NT2/D1 (cell line): ENCODE measurements at places on chromosomes 2 and 18.

GRCh38 chr2:52289741-52290140, 1257.8 kb upstream of the NRXN1 start:
- no peak for DNase-seq

DNA sequence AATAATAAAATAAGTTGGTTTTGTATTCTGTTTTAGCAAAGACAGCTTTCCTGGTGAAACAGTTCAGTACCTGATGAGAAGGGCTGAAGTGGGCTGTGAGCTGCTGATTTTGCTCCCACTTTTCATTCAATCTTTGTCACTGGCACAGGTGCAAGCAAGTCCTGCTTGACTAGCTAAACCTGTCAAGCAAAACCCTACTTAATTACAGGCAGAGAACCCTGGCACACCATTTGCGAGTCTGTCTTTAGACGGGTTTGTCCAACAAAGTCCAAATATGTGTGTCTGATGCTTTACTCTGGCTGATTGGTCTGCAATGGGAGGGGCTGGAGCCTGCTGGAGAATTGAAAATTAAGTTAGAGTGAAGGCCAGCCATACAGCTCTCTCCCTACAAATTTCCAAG, 267.2 kb downstream of the EPHA4 start:
- no peak for DNase-seq

DNA sequence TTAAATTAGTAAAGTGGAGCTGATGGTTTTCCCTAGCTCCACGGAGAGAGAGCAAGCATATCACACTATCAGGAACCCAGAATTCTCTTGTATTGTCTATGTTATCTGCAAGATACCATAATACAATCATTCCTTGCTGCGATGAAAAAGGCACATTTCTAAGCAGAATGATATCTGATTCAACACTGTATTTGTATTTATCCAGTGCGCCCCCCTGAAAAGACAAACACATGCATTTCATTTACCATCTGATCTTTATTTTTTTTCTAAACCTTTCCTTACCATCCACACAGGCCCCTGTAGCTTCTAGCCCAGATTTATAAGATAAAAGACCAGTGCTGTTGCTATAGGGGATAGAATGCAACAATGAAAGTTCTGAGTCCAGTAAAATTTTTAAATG, 420.6 kb downstream of the TDRD15 start:
- DNase-seq, result no peak

DNA sequence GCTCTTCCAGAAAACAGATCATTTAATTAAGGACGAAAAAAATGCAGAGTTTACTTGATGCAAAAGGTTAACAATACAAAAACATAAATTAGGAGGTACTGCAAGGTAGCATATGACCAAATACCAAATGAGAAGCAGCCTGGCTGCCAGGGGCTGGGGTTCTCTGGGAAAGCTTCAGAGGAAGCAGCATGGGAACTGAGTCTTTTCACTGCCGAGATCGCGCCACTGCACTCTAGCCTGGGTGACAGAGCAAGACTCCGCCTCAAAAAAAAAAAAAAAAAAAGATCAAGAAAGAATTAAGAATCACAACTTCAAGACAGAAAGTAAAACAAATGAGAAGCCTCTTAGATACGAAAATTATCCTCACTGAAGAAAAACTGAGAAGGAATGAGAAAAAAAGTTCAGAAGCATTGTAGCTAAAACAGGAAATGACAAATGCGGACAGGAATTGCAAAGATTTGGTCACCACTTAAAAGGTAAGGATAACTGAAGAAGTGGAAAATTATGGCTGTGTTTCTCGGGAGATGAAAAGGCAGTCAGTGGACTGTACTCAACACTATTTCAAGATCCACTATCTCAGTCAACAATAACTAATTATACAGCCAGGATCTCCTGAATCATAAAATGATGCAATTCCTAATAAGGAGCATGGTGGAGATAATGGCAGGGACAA, 4.3 kb downstream of the SEPTIN10 start:
- DNase-seq, result no peak

GRCh38 chr2:177817300-177817699, 255.3 kb downstream of the PDE11A start:
- no peak for DNase-seq

DNA sequence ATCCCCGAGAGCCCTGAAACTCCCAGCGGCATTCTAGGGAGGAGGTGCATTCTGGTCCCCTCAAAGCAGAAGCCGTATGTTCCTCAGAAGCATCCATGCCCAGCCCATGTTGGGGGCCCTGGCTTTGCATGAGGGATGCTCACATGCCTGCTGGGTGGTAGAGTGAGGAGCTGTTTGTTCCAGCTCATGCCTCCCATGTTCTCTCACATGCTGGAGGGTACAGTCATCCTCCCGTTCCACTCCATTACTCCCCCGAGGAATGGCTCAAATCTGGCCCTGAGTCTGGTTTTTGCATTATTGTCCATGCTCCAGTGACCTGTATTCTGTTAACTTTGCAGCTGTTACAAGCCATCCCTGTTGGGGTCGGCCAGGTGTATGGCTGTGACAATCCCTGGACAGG, 24.1 kb downstream of the SLC14A2 start:
- DNase-seq, result no peak

DNA sequence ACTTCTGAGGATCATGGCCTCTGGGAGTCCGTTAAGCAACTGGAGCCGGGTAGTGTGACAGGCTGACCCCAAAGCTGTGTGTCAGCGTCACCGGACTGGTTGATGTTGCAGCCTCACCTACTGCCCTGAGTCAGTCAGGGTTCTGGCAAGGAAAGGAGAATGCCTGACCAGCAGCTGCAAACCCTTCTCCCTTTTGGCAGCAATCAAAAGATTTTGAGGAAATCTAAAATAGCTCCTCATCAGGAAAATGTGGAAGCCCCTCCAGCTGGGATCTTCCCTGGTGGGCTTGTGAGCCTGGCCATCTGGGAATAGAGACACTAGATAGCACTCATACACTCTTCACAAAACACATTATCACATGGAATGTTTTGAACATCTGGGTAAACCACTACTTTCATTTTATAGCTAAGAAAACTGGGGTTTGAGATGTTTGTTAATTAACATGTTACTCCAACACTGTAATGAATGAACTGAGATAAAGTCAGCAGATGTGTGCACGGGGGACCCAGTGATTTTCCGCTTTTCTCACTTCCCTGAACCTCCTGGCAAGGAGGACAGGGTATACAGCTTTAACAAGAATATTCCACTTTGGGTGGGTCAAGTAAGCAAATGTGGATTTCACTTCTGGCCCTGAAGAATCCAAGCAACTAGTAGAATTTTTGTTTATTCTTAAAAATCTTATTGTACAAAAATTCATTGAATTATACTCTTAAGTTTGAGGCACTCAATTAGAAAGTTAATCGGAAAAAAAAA, 24.7 kb downstream of the CLUL1 start:
- DNase-seq, result no peak

DNA sequence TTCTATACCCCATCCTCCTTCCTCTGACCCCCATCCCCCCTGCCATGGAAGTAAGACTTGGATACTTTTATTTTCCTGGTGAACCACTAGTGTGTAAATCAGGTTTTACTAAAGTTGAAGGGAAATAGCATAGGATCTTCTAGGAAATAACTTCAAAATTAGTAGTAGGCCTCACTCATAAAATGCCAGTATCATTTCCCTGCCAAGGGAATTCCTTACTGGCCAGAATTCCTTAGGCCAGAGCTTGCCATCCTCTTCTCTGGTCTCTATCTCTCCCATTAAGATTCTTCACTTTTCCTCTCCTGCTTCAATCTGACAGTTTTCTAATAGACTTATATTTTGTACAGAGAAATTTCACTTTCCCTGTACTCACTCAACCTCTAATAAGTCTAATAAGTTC, 322.8 kb upstream of the TANK start:
- DNase-seq, result no peak

DNA sequence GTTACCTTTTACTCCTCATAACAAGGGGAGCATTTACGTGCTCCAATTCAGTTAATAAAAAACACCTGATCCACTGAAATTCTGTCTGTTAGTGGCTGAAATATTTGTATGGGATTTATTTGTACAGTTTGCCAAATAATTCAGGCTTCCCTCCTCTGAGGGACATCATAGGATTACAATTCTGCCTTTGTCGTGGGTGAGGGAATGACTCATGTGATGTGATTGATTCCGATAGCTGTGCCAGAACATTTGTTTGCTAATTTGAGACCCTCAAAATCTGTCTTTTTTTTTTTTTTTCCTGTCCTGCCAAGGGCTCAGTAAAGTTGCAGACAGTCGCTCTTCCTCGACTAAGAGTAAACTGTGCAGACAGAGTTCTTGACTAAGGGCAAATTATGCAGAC, 612.6 kb upstream of the CDH2 start:
- no peak for DNase-seq

DNA sequence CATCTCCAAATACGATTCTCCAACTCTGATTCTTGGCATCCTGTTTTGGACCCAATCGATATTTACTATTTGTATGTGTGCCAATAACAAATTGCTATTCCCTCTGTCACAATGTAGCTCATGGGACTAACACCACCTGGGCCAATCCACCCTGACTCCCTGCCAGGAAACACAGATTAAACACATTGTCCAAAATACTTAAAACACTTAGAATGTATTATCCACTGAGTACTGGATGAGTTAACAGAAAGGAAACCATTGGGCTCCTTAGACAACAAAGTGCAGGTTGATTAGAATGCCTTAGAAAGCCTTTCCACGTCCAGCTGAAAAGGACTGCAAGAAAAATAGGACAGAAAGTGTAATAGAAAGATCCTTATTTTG, 79.4 kb upstream of the ARHGAP28 start:
- DNase-seq, result no peak

GRCh38 chr2:237538001-237538720, 28.2 kb upstream of the PRLH start:
- no peak for DNase-seq
